ENCODE measurements at places on chromosomes 3 and 15.

DNA sequence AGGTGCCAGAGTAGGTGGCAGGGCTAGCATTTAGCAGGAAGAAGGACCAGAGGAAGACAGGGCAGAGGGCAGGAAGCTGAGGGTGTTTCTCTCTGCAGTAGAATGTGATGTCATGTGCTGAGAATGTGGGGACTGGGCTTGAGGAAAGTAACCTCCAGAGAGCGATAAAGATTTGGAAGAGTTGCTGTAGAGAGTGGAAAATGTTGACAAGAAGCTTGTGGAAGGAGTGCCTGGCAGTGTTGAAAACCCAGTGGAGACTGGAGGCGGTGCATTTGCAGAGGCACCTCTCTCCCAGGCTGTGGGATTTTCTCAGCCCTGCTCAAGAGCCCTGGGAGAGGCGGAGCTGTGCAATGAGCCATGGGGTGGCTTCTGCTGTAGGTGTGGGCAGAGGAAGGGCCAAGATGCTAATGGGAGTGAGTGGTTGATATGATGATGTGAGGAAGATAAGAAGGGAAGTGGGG, 54.8 kb downstream of the MESD start:
- H3K36me3 ChIP-seq, result no peaks in the 10 kb centered on the region
- H3K4me3 ChIP-seq, result no peak overlapping the region
- no peak overlapping the region for H3K27ac ChIP-seq
- H3K4me1 ChIP-seq, result no peaks in the 10 kb centered on the region
- no peaks in the 10 kb centered on the region for H3K27me3 ChIP-seq
- DNase-seq, result no peak

- DNase-seq, result no peak
- H3K36me3 ChIP-seq, result no peaks in the 10 kb centered on the region
- H3K4me3 ChIP-seq, result no peak overlapping the region
- no peak overlapping the region for H3K27ac ChIP-seq
Measured at GRCh38 chr15:33298631-33299030, 12.1 kb upstream of the RYR3 start.

- no peak for DNase-seq
- H3K27me3 ChIP-seq, result no peaks in the 10 kb centered on the region
- no peak overlapping the region for H3K4me3 ChIP-seq
- H3K27ac ChIP-seq, result no peak overlapping the region
- H3K4me1 ChIP-seq, result no peaks in the 10 kb centered on the region
Measured at GRCh38 chr3:77456906-77457305, 417.0 kb downstream of the ROBO2 start.

GRCh38 chr15:75648156-75649000, 666 bp downstream of the SNX33 start:
- peaks cover 59% of the 10 kb centered on the region for H3K4me1 ChIP-seq
- H3K4me3 ChIP-seq, result peak overlapping the region; percentile 78
- peak overlapping the region; percentile 96 for H3K27ac ChIP-seq
- H3K27me3 ChIP-seq, result no peaks in the 10 kb centered on the region
- peak; percentile 40 for DNase-seq

GRCh38 chr3:101827211-101828174, 21.8 kb upstream of the NFKBIZ start:
- no peaks in the 10 kb centered on the region for H3K36me3 ChIP-seq
- peak; percentile 84 for DNase-seq
- H3K27me3 ChIP-seq, result no peaks in the 10 kb centered on the region

- H3K4me1 ChIP-seq, result no peaks in the 10 kb centered on the region
- H3K27ac ChIP-seq, result no peak overlapping the region
- no peak for DNase-seq
- H3K4me3 ChIP-seq, result no peak overlapping the region
Measured at GRCh38 chr15:35058534-35059054, 26.5 kb downstream of the NANOGP8 start.

All from transverse colon (tissue), 4 donors.